ENCODE measurements at places on chromosomes 6 and 20.

GRCh38 chr20:35661053-35661452 lies 3.6 kb downstream of the CPNE1 start:
- no peak for DNase-seq

DNA sequence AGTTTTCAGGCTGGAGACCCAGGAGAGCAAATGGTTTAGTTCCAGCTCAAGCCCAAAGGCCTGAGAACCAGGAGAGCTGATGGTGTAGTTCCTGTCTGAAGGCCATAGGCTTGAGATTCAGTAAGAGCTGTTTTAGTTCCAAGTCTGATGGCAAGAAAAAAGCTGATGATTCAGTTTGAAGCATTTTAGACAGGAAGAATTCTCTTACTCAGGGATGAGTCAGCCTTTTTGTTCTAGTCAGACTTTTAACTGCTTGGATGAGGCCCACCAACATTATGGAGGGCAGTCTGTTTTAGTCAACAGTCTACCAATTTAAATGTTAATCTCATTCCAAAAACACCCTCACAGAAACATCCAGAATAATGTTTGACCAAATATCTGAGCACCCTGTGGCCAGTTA lies 2.5 kb downstream of the ZSCAN26 start:
- peak; percentile 35 for DNase-seq

DNA sequence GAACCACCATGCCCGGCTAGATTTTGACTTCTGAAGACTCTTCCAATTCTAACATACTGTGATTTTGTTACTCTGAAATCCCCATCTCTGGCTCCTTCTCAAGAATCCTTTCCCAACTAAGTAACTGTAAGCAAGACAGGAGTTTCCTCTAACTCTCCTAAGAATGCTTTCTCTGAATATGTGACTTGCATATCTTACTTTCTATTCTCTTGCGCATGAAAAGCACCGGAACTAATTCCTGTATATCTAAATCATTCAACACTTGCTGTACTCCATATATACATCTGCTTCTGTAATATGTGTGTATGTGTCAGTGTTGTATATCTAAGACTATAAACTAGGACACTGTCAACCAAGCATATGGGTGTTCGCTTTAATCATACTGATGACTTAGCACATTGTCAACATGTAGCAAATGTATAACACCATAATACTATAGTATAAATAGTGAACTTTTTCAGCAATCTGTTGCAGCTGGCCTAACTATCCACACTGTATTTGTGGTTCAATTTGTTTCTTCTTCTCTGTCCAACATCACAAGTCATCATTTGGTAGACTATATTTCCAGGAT lies 108.1 kb upstream of the PRDM1 start:
- no peak for DNase-seq

- DNase-seq, result no peak
Measured at GRCh38 chr6:170136541-170137175, 154.2 kb downstream of the DLL1 start.

DNA sequence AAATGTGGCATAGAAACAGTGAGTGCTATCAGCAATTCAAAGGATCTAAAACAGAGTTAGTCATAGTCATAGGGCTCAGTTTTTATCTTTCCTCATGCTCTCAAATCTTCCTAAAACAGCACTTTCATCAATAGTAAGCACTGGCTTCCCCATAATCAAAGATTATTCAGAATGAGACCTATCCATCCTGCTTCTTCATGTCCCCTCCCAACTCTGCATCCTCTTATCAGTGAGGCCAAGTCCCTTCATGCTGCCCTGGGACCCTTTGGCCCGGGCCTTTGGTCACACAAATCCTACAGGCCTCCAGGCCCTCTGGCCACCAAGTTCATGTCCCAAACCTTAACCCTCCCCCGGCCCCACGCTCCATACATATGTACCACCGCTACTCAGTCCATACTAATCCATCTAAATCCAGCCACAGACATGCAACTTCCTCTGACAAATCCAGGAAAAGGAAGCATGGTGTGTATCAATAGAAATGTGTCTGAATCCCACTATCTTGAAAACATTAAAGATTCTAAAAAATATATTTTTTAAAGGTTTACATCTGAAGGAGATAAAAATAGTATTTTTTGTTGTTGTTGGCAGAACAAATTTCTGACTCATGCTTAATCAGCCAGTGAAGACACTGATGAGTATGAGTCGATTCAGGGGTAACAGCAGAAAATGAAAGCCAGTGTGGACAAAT lies 143.5 kb downstream of the PDE7B start:
- no peak for DNase-seq

- no peak for DNase-seq
Measured at GRCh38 chr6:5723841-5724691, 282.7 kb downstream of the NRN1 start.

GRCh38 chr6:74755196-74755595 lies 450.7 kb downstream of the COL12A1 start:
- DNase-seq, result no peak

DNA sequence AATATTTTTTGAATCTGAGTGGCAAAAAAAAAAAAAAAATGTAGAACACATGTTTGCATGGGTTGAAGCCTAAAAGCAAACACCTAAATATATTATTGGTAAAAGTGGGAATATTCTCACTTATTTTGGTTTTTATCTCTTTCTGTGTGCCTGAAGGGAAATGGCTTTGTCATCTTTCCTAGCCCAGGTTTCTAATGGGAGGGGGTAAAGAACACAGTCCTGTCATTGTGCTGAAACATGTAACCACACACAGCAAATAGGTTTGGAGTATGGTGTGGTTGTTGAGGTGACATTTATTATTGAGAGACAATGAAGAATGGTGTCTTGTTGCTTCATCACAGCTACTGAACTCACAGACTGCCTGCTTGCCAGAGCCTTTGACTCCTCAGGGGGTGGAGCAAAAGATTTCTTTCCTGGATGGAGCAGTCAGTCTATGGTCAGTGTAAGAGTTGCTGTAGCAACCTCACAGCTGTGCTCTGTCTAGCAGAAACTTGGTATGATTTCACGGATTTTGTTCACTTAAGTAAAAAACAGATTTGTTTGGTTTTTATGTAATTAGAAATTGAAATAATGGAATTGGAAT lies 70.2 kb downstream of the CEP57L1 start:
- DNase-seq, result peak; percentile 24

DNA sequence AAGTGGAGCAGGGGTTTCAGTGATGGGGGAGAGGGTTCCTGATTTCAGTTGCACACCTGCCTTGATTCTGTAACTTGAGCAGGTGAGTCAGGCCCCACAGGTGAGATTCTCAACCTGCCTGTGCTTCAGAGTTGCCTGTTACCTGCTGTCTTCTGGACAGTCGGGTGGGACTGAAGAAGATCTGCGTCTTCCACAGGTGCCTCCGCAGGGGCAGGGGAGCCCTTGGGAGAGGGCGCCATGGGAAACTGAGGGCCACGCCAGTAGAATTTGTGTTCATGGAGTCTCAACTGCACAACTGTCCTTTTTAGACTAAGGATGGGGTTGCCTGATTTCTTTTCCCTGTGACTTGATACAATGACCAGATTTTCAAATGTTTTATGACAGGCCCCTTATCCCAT lies 5.2 kb downstream of the UNC93A start:
- no peak for DNase-seq

- DNase-seq, result no peak
Measured at GRCh38 chr6:113351173-113351834, 505.8 kb upstream of the MARCKS start.

DNA sequence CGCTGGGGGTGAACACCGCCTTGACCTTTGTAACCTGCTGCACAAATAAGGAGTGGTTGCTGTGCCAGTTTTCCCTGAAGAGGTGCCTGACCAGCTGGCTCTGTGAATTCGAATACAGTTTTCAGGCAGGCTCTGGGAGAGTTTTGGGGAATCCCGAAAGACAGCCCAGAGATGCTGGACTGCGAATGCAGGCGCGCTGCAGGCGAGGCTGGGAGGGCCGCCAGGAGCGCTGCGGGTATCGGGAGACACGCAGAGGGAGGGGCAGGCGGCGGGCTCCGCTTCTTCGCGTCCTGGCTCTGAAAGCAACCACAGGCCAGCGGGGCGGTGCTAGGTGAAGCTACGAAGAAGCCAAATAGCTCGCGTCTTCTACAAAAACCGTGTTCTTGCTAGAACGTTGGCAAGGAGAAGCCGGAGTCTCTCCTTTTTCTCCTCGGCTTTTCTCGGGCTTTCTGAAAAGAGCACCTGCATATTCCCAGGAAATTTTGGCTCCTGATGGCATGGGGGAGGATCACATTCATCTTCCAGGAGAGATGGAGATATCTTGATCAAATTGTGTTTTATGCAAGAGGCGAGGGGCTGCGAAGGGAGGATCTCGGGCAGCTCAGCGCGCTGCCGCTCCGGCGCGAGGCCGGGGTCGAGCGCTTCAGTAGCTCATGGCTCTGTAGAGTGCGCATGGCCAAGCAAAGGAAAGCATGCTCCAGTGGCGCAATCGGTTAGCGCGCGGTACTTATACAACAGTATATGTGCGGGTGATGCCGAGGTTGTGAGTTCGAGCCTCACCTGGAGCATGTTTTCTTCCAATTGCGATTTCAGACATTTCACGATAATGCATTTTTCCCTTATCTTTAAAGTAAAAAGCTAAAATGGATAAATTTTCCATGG lies 158.1 kb upstream of the ZNF184 start:
- DNase-seq, result peak; percentile 71

DNA sequence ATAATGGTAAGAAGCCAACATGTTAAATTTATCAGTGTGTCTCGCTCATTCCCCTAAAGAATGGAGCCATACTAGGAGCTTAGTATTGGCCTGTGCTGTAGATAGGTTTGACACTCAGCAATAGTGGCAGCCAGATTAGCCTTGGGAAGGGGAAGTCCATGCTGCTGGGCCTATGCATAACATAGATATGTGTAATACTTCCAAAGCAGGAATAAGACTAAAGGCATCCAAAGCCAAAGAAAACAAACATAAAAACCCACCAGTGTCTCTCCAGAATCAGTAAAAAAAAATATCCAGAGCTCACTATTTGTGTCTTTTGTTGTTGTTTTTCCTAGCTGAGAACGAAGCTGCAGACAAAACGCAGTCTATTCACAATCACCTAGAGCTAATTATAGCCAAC lies 104.2 kb upstream of the STXBP5 start:
- no peak for DNase-seq

DNA sequence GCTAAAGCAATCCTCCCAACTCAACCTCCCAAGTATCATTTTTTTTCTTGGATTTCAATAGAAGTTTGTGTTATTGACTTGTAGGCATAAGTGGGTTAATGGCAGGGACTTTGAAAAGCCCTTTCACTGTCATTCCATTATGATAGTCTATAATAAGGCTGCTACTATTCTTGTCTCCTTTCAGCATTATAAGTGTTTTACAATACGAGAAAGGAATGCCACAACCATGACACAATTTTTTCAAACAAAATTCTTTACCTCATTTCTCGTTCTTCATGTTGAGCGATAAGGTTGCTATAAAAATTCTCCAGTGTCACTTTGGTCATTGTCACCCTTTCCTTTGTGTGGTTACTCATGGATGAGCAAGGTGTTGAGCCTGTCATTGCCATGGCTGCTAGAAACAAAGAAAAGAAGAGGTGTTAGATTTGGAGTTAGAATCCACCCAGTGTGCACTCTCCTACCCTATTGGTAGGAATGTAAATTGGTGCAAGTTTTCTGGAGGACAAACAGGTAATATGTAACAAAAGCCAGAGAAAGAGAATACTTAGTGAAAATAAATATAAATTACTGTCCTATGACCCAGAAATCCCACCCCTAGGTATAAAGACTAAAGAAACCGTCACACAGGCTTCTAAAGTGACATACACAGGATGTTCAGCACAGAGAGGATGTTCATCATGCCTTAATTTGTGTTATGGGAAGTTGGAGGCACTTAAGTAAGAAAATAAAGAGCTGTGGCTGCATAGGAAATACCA lies 7.3 kb downstream of the STK38 start:
- no peak for DNase-seq

DNA sequence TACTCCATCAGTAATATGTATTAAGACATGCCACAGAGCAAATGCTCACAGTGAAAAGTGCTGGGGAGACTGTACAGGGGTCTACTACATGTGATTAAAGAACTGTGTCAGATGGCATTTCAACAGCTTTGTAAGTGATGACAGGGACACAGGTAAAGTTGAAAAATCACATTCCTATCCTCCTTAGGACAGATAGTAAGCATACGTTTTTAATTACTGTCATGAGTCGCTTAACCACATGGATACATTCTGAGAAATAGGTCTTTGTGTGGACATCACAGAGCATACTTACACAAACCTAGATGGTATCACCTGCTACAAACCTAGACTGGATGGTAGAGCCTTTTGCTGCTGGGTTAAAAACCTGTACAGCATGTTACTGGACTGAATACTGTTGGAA lies 645.8 kb upstream of the AGPAT4 start:
- no peak for DNase-seq

- DNase-seq, result no peak
Measured at GRCh38 chr20:64137598-64138031, 26.6 kb upstream of the MYT1 start.

- no peak for DNase-seq
Measured at GRCh38 chr20:33273117-33273851, 9.7 kb upstream of the BPIFB1 start.

- DNase-seq, result no peak
Measured at GRCh38 chr6:41054511-41054910, 1.5 kb downstream of the APOBEC2 start.

DNA sequence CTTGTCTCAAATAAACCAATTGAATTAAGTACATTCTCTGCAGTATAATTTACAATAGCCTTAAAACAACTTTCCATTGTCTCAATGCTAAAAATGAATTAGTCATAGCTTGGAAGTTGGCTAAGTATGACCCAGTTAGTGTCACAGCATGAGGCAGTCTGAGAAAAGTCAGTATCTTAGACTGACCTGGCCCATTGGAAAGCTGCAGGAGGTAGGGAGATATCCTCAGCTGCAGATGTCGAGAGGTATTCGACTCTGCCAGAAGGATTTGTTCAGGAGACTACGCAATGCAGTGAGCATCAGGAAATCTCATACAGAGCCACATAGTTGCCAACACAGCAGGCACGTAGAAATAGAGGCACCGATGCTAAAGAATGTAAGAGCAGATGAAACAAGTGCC lies 350.9 kb upstream of the NRSN1 start:
- no peak for DNase-seq

DNA sequence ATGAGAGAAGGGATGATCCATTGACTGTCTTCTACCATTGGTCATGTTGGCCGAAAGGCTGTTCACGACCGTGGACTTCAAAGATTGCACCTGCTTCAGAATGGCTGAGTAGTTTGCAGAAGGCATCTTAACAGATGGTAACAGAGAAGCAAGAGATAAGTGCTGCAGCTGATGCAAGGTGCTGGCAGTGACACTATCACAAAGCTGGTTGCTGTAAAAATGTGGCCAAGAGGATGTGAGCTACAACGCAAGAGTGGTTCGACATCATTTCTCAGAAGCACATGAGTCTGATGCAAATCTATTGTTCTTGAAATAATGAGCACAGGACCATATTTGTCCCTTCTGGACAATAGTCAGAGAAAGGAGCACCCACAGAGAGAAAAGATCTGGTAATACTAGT lies 27.0 kb upstream of the ANKEF1 start:
- no peak for DNase-seq

GRCh38 chr20:22607695-22608094 lies 23.3 kb upstream of the FOXA2 start:
- DNase-seq, result no peak
